Dorsolateral prefrontal cortex (tissue), 122 donors: ENCODE measurements at places on chromosomes 13 and 19.

- DNase-seq = no peak
Measured at GRCh38 chr19:57668635-57669034, at the start of gene ZSCAN4. Gene ZSCAN4, plus strand, starts transcription at chr19:57668935. Its CDS starts 7,211 bp downstream, at chr19:57676146.

- DNase-seq = no peak
Measured at GRCh38 chr13:95005300-95005699, 293.0 kb upstream of the SOX21 start.

- no peak for DNase-seq
Measured at GRCh38 chr13:18948012-18948663, 233.5 kb downstream of the TUBA3C start.

- no peak for DNase-seq
Measured at GRCh38 chr19:18609717-18610051, 3.0 kb upstream of the TMEM59L start.

DNA sequence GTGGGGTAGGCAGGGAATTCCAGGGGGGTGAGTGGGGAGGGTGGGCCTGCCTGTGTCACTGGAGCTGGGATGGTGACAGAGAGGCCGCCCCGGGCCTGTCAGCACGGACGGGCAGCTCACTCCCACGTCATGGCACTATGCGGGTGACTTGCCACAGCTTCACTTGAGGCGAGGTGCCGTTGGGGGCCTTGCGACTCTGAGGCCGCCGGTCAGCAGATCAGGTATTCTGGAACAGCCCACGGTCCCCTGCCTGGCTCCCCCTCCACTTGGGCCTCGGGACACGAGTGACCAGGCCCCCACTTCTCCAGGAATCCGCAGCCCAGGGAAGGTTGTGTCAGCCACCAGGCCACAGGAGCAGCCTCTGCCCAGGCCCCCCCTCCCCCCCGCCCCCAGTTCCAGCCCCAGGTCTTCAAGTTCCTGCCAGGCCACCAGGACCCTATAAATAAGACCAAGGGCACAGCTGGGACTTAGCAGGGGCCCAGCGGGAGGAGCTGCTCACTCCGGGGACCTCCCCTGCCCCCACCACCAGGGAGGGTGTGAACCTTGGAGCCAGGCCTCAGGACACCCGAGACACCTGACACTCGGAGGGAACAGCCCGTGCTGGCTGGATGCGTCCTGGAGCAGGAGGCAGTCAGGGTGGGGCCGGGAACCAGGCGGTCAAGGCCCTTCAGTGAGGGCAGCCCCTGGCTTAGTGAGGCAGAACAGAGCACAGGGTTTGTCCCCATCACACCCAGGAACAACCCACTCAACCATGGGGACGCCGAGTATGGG is 2.7 kb upstream of the MIDN start:
- DNase-seq = no peak

- DNase-seq = no peak
Measured at GRCh38 chr13:99153219-99153618, 47.4 kb upstream of the UBAC2 start.

DNA sequence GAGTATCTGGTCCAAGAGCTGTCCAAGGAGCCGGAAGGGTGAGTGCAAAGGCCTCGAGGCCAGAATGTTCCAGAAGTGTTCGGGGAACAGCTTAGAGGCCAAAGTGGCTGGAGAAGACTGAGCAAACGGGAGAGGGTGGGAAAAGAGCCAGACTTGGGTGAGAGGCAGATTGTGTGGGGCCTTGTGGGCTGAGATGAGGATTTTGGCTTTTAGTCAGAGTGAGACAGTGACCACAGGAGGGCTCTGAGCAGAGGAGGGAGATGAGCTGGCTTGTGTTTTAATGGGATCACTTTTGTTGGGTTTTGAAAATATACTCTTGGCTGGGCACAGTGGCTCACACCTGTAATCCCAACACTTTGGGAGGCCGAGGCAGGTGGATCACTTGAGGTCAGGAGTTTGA is 5.6 kb downstream of the NANOS2 start:
- no peak for DNase-seq

DNA sequence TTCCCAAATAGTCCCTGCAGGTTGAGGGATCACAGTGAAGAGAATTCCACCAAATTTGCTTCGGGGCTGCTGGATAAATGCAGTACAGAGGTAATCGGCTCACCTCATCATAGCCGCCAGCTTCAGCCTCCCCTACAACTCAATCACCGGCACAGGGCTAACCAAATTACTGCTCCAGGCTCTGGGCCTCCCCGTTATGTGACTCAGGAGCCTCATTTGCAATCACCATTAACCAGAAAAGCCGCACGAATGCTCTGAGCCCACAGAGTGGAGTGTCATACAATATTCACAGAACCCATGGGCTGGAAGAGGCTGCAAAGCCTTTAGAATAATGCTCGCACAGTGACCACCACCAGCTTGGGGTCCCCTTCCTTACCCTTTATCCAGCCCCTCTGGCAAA is 4.9 kb downstream of the SIAH3 start:
- DNase-seq = no peak

DNA sequence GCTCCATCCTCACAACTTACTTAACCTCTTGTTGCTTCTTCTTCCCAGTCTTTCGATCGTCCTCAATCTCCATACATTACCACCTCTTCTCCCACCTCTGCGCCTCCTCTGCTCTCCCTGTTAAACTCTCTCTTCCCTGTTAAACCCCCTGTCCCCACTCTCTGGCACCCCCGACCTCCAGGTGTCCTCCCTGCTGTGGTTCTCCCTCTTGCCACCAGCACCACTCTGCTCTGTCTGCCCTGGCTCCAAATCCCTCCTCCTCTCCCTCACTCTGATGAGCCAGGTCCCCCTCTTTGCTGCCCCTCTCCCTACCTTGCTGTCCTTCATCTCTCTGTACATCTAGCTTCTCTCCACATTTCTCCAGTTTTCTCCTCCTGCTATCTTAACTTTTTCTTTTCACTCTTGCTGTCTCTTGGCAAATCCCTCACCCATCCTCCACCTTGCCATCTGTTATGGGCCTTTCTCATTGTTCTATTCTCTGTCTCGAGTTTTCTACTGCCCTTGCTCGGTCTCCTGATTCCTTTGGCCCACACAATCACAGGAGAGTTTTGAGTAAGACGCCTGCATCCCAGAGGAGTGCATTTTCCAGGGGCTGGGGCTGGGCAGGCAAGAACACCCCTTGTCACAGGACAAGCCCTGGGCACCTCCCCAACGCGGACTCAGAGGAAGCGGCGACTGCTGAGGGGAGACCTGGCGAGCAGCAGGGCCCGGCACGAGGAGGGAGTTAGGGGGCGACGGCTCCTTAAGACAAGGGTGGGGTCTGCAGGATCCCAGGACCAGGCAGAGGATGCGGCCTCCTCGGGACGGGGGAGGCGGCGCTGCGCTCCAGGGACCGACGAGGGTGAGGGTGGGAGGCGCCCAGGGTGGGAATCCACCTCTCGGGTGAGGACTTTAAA is 21.4 kb upstream of the ERVV-1 start:
- DNase-seq = no peak

DNA sequence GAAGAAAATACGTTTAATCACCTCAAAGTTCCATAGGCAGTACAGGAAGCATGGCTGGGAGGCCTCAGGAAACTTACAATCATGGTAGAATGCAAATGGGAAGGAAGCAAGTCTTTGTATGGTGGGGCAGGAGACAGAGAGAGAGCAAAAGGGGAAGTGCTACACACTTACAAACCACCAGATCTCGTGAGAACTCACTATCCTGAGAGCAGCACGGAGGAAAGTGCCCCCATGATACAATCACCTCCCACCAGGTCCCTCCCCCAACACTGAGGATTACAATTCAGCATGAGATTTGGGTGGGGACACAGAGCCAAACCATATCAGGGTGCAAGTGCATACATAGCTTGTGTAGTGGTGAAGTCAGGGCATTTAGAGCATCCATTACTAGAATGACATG is 92.3 kb upstream of the ANKRD10 start:
- no peak for DNase-seq

DNA sequence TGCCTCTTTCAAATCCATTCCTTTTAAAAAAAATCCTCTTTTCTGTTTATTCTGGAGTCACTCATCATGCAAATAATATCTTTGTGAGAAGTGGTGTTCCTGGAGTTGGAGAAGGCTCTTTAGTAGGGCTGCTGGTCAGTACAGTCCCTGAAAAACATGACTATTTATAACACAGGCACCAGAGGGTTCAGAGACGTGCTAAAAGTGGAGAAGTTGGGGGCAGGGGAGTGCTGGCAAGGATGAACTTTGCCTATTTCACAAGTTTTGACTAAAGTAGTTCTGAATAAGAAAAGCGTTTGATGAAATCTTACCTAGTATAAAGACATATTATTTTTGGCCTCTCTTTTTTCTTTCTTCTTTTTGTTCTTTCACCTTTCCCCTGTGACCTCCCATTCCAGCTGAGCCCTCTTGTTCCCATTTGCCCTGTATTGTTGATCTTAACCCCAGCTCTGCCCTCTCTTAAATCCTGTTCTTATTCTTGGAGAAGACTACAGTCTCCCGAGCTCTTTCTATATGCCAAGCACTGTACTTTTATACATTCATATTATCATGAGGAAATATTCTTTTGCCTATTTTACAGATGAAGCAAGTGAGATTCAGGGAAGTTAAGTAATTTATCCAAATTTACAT is 129.1 kb downstream of the TM9SF2 start:
- DNase-seq = no peak

- no peak for DNase-seq
Measured at GRCh38 chr13:77896977-77897376, 21.7 kb downstream of the EDNRB start.

- DNase-seq = no peak
Measured at GRCh38 chr19:54298357-54299125, 14.4 kb downstream of the LILRA5 start.

GRCh38 chr13:28356561-28357021 is 138.3 kb downstream of the FLT1 start:
- DNase-seq = no peak

DNA sequence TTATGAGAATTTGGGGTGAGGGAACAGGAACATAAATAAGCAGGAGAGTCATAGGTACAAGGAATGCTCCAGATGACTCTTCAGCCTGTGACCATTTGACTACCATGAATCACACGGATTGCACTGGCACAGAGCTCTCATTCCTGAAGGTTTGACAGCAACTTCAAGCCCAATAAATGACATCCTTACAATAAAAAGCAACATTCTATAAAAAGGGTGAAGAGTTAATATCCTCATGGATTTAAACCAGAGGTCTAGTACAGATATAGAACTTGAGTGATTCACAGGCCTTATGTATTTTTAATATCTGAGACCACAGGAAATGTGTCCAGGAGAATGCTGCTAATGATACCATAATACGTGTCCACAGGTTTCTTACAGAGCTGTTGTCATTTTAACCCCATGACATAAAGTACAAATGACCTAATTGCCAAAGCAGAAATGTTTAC is 158.1 kb downstream of the IRS2 start:
- no peak for DNase-seq

DNA sequence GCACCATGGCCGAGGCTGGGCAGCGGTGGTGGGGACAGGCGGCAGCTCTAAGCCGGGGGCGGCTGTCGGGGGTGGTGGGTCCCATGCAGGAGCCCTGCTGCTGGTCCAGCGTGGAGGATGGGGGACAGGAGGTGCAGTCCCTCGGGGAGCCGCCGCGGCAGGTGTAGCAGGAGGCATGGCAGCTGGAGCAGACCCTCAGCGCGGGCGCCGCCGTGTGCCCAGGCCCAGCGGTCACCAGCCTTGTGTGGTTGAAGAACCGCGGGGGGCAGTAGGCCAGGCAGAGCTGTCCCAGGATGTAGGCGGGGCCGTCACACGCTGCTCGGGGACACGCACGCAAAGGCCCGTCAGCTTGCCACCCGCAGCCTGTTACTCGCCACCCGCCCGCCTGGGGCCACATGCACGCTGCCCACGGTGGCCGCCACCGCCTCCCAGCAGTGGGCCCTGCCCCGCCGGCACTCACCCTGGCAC is 2.9 kb upstream of the C19orf25 start:
- no peak for DNase-seq

DNA sequence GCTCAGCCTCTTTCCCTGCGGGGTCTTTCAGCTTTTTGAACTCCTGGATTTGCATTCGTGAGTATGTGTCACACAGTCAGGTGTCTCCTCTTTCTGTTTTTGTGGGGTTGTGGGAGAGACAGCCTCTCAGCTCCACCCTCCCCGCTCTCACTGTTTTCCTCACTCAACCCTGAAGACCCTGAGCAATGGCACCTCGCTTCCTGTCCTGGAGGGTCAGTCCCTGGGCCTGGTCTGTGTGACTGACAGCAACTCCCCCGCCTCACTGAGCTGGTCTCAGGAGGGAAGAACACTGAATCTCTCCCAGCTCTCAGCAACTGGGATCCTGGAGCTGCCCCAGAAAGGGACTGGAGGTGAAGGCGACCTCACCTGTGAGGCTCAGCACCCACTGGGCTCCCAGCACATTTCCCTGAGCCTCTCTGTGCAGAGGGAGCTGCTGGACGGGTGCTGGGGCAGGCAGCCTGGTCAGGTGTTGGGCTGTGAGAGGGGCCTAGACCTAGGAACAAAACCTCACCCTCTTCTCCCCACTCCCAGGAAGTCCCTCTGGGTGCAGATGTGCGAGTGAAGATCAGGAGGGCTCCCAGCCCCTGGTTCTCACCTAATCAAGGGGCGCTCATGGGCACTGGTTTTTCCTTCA is 4.2 kb upstream of the SIGLEC7 start:
- no peak for DNase-seq

- DNase-seq = no peak
Measured at GRCh38 chr13:31111136-31111535, 50.6 kb downstream of the HSPH1 start.

DNA sequence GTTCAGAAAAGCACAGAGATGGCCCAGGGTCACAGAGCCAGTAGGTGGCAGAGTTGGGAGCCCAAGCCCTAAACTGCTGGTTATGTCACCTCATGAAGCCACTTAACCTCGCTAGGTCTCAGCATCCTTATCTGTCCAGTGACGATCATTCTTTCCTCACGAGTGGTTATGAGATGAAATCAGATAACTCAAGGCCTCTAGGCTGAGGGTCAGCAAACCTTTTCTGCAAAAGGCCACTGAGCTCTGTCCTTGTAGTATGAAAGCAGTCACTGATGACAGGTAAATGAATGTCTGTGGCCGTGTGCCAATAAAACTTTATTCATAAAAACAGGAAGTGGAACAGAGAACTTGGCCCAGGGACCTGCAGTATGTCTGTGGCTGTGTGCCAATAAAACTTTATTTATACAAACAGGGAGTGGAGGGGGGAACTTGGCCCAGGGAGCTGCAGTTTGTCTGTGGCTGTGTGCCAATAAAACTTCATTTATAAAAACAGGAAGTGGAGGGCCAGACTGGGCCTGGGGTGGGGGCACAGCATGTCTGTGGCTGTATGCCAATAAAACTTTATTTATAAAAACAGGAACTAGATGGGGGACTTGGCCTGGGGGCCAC is 71.2 kb downstream of the GNG7 start:
- no peak for DNase-seq

DNA sequence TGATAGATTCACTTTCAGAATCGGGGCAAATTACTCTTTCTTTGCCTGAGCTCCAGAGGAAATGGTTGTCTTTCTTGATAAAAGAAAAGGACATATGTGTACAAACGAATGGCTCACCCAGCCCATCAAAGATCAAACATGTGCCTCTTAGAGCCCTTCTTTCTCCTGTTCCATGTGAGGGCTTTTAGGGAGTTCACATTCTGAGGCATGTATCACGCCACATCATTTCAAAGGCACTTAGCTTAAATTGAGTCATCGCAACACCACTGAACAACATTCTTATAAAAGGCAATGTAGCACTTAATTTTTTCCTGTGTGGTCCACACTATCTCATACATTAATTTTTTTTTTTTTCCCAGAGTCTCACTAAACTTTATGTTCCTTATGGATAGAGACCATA is 521.0 kb downstream of the SUCLA2 start:
- no peak for DNase-seq

GRCh38 chr13:41722684-41723535 is 238.0 kb downstream of the VWA8 start:
- DNase-seq = no peak

- no peak for DNase-seq
Measured at GRCh38 chr19:19451429-19452242, 46.2 kb downstream of the GATAD2A start.

- no peak for DNase-seq
Measured at GRCh38 chr19:3357992-3358688, 8.2 kb upstream of the NFIC start.
